RPMI8226 (cell line): ENCODE measurements at places on chromosomes 1 and 21.
A peak's percentile ranks its signal among the peaks of the same experiment; 100 is the strongest.

- no peak for DNase-seq
These were observed 28.5 kb downstream of the WNT4 start for GRCh38 chr1:22114083-22115012.

- DNase-seq: no peak
These were observed 2.4 kb downstream of the TP73 start for GRCh38 chr1:3654549-3655281.

DNA sequence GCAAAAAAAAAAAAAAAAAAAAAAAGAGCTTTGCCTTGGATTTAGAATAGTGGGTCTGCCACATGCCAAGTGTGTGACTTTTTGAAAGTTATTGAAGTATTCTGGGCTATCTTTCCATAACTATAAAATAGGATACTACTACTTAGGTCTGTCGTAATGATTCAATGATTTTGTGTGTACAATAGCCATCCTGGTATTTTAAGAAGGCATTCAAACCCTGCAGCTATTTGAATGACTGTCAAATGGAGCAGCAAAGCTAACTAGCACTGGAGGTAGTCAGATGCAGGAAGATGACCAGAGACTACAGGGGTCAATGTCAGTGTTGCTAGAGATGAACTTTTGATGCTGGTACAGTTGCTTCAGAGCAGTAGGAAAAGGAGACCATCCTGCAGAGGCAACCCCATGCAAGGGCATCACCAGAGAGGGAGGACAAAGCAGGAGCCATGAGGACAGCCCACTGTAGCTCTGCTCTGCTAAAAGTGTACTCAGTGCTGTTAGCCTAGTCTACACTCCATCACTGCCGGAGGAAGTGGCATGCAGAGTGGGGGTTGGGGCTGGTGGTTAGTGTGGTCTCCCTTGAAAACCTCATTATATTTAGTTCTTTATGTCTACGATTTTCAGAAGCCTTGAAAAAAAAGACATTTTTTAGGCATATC lies 29.0 kb downstream of the DUSP10 start:
- no peak for DNase-seq

- DNase-seq: no peak
These were observed 34.8 kb upstream of the ATP6V1G3 start for GRCh38 chr1:198575292-198575691.

DNA sequence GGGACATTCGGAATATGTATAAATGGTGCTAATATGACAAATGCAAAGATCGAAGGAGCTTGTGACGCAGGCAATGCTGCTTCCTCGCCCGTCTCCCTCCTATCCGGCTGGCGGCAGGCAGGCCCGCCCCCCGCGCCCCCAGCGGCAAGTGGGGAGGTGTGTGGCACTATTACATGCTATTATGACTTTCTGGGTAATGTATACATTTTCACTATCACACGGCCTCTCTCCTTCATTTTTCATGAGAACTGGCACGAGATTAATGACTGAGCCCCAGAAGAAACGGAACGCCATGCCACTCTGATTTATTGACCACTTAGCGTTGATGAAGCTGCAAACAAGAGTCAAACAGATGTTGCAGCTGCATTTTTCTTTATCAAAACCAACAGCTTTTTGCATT lies 138.9 kb upstream of the VAMP3 start:
- no peak for DNase-seq

DNA sequence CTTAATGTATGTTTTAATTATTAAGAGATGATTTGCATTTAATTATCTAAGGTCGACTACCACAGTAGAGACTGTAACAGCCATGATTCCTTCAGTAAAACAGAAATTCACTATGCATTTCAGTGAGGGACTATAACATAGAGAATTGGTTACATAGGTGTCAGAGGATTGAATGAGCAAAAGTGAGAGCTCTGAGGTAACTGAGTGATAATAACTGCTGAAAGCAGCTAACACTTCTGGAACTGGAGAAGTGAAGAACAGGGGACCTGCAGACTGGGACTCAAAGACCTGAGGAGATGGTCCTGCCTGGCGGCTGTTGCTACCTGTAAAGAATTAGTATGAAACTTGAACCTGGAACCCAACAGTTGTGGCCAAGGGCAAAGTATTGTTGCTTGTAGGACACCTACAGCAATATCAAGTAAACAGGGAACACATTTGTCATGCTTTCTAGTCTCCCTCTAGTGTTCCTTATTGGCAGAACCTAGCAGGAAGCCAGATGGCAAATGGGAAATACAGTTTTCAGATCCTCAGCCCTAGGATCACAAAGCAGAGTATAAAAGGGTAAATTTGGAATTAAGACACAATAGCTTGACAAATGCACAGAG lies 110.6 kb downstream of the HS2ST1 start:
- DNase-seq: peak; percentile 7

GRCh38 chr1:25871704-25872494 lies 3.6 kb downstream of the PAQR7 start:
- DNase-seq: no peak

DNA sequence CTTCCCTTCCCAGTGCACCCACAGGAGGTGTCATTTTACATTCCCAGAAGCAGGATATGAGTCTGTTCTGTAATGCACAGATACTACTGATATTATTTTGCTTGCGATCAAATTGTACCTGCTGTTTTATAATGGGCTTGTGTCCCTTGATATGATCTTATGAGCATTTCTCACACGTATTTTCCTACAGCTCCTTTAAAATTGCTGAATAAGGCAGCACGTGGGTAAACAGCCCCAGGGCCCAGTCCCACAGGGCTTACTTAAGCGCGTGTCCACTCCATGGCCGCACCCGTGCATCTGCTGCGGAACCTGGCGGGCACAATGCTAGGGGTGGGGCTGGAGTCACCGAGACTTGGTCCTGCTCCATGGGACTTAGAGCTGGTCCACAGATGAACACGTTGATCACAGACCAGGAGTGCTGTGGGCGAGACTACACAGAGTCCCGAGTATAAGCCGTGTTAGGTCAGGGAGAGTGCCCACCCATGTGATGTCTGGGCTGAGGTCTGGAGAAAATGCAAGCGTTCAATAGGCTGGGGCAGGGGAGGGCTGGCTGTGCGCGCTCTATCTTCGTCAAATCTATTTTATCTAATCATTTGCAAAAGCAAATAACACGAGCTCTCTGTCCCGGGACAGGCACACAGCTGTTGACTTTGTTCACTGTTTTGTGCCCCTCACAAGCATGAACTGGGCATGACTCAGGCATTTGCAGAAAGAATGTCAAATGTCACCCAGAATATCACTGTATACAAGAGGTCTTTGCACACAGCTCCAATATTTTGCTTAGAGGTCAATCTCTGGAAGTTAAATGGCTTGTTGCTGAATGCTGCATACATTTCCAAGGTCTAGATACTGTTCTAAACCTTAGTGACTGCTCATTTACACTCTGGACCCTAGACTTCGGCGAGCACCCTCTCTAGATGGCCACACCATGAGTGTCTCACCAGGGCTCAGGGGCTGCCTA lies 119.3 kb downstream of the CRYAA start:
- no peak for DNase-seq

DNA sequence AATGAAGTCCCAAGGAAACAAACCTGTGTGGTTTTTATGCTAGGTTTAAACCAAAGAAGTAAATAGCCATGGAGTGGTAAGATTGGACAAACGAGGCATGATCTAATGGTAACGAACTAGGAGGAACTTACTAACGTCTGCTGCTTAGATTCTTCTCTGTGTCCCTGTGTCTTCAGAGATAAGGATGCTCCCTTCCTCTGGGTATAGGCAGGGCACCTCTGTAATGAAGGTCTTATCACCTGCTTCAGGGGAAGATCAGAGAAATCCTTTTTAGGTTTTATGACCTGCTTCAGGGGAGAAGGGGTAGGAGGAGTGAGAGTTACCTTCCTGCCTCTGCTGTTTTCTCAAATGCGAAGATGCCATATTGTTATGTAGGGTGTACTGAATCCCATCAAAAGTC lies 214.9 kb upstream of the L1TD1 start:
- DNase-seq: no peak

GRCh38 chr1:85121744-85122143 lies 73.4 kb upstream of the MCOLN3 start:
- DNase-seq: no peak

DNA sequence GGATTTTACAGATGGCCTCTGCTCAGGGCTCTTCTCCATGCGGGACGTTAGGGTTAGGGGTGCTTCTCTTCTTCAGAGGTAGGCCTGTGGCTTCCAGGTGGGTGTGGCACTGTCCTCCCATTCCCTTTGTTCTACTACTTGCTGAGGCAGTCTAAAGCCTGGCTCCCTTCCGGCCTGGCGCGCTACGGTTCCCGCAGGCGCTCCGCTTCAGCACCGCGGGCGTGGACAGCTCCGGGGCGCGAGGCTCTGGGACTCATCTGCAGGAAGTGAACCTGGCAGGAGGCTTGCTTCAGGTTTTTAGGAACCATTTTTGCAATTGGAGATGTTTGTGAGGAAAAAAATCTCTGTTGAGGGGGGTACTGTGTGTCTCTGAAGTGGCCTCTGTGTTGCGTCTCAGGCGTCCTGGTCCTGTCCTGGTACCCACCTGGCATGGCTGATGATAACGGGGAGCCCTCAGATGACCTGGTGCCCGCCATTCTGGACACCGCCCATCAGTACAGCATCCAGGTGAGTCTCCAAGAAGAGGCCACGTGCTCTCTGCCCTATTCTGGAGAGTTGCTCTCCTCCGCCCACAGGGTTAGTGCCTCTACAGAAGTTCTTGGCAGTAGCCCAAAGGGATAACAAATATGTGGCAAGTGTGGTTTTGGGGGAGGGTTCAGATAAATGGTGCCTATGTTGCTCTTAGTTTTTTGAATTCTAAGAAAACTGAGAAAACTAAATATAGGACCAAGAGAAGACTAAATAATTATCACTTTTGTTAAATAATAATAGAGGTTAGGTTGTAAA lies 1.9 kb downstream of the MANEAL start:
- peak; percentile 90 for DNase-seq

GRCh38 chr21:38323721-38324531 lies 67.1 kb downstream of the KCNJ15 start:
- DNase-seq: no peak

DNA sequence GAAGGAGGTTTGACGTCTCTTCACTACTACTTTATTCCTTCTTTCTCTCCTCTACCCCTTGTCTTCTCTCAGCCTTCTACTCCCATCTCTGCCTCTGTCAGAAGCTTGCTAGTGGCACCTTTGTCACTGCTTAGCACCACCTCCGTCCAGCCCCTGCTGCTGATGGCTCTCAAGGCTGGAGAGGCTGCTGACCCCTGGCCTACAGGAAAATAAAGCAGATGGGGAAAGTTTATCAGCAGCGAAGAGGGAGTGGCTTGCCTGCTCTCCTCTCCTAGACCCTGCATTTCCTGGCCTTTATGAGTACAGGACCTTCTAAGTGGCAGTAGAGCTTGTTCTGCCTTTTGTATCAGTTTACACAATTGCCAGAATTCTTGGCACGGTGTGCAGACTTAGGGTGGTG lies 27.0 kb downstream of the PROX1 start:
- DNase-seq: no peak

- no peak for DNase-seq
These were observed 373 bp downstream of the MTF1 start for GRCh38 chr1:37858931-37859506.

- no peak for DNase-seq
These were observed 73.7 kb downstream of the EPHB2 start for GRCh38 chr1:22784317-22784716.

DNA sequence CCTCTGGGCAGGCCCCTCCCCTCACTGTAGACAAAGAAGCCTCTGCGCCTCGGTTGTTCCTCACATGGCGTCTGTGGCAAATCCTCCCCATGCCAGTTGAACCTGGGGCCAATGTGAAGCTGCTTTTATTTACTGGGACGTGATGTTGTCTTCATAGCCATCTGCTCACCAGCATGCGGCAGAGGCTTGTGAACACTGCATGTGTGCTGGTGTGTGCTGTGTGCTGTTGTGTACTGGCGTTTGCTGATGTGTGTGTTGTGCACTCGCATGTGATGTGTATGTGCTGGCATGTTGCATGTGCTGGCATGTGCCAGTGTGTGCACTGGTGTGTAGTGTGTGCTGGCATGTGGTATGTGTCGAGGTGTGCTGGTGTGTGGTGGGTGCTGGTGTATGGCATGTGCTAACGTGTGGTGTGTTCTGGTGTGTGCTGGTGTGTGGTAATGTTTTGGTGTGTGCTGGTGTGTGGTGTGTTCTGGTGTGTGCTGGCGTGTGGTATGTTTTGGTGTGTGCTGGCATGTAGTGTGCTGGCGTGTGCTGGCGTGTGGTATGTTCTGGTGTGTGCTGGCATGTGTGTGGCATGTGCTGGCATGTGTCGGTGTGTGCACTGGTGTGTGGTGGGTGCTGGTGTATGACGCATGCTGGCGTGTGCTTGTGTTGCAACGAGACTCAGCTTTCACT lies 37.2 kb upstream of the TRAPPC10 start:
- DNase-seq: no peak

- DNase-seq: peak; percentile 67
These were observed 69.0 kb downstream of the SLC35A3 start for GRCh38 chr1:100038660-100039287.

DNA sequence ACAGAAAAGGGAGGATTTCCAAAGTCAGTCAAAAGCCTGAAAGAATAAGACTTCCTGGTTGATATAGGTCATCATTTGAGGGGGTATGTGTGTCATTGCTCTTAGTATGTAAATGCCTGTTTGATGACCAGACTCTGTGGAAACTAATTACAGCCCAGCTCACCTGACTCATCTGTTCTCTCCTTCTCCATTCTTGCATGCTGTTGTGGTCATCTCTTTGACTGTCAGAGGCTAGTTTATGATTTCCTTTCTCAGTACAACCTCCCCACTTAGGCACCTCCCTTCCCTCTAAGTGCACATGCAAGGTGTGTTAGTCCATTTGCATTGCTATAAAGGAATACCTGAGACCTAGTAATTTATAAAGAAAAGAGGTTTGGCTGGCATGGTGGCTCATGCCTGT lies 2.4 kb upstream of the C1orf116 start:
- no peak for DNase-seq

DNA sequence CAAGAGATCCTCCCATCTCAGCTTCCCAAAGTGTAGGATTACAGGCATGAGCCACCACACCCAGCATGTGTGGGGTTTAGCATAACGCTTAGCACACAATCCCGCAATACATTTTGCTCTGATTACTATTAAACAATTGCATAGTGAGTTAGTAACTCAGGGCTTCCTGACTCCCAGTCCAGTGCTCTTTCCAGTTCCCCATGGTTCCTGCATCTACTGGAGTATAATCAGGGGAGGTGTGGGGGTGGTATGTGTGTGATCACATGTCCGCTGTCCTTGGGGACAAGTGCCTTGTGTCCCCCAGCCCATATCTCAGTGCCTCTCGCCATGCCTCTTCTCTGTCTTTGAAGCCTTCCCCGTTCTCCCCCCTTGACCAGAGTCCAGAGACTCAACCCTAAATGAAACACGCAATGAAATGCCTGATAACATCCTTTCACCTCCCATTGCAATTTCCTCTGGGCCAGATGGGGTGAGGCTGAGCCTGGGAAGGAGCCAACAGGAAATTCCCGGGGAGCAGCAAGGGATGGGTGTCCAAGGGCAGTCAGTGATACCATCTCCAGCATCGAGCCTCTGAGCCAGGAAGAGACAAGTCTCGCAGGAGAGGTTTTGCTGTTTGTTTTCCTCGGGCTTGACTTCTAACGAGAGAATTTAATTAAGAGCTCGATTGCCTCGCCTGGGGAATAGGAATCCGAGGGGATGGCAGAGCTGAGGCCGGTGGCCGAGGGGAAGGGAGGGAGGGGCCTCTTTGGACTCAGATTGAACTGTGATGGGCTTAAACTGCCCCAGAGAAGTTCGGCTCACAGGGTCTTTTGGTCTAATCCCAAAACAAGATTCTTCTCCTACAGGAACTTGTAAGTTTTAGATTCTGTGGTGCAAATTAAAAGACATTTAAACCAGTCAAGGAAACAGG lies 7.7 kb upstream of the HTR1D start:
- DNase-seq: no peak
